Activated T-cell treated with anti-CD3 and anti-CD28 coated beads for 24 hours (primary cell): ENCODE measurements at places on chromosomes 5 and 9.

DNA sequence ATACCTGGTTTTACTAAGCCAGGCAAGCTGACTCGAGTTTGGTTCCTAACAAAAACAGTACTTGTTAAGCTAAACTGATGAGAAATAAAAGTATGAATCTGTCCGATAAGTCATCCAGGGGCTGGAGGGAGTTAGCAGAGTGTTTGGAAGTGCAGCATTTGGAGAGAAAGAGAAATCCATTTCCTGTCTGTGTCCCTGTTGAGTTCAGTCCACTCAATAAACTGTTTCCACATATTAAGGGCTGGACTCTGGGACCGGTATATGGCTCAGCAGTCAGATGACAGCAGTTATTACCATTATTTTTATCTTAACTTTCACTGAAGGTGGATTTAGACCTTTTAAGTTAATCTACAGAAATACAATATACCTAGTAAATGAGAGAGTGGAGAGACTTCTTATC, 130.6 kb upstream of the ADRA1B start:
- DNase-seq = no peak

DNA sequence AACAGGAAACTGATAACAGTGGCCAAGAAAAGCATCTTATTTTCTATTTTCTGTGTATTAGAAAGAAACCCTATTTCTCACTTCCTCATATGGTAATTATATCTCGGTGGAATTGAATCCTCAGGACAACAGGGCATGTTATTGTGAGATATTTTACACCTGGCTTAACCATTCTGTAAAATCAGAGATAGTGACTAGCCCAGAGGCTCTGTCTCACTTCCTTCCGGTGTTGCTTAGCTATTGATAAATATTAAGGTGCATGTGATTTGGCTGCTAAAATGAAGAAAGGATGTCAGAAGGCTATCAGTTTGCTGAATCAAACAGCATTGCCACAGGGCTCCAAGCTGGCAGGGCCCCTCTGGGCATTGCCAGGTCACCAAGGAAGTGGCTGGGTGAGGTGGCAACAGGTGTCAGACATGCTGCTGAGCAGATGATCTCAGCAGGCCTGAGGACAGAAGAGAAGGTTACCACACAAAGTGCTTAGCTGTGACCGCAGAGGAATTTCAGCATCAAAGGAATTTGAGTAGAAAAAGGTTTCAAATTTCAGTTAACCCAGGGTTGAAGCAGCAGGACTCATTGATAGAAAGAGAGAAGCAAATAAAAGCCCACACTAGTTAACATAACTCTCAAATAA, 330.7 kb downstream of the PDE4D start:
- no peak for DNase-seq

DNA sequence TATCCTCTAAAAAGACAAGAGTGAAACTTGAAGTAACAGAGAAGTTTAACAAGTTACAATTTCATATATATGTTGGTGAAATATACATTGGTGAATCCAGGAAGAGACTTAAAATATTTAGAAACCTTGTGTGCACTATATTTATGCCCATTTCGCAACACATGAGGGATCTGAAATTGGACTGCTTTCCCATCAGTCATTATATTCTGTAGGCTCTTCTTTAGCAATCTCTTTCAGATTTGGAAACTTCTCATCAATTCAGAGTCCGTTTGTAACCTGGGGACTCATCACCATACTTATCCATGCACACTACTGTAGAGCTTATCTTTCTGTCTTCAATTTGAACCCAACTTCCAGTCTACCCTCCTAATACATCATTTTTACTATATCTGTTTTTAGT, 2.1 kb downstream of the ITGA1 start:
- DNase-seq = no peak

GRCh38 chr9:127059030-127059429, 63.4 kb downstream of the ANGPTL2 start:
- no peak for DNase-seq

DNA sequence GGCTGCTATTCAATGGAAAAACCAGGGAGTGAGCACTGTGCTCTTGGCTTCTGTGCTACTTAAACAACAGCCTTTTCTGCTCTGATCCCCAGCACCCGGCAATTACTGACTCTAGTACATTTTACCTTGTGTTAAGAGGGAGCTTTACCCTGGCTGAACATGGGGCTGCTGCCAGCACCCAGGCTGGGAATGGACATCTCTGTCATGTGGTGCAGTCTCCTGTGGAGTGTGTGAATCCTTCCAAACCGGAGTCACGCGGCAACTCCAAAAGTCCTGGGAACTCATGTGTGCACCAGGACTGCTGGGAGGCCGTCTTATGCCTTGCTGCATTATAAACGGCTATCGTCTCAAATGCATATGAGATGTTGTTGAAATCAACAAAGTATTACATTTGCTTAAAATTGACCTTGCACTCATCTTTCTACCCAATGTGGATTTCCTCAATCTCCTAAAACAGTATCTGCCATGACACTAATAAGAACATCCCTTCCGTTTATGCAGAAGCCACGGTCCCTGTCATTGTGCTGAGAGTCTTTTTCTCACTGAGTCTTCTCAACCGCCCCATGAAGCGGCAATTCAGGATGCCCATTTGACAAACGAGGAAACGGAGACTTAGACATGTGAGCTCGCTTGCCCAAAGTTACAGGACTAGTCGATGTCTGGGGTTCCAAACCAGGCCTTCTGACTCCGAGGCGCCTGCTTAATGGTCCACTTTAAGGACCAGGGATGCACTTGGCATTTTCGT, 884 bp upstream of the GSN start:
- no peak for DNase-seq

GRCh38 chr5:37316027-37316426, 54.9 kb downstream of the NUP155 start:
- DNase-seq = no peak

DNA sequence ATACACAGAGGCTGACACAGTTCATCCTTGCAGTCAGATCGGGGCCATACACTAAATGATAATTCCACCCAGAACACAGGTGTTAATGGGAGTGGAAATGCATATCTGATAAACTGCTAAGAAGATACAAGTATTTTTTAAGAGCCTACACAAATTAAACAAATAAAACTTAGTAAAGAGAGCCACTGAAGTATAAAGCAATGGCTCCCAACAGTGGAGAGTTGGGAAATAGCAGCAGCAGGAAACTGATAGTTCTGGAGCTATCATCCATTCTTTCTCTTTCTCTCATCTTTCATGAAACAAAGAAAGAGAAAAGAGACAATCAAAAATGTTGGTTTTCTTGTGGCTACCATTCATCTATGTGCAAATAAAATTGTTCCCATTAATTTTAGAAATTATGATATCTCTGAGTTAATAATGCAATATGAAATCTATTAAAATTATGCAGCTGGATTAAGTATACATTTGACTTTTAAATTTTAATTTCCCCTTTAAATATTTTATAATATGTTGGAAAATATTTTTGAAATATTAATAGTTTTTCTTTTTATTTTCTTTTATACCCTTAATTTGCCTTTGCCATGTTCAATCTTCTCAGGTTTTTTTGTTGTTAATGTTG, 120.8 kb downstream of the EMB start:
- DNase-seq = no peak

- no peak for DNase-seq
Observed at GRCh38 chr5:6604341-6604740, 28.5 kb downstream of the NSUN2 start.

DNA sequence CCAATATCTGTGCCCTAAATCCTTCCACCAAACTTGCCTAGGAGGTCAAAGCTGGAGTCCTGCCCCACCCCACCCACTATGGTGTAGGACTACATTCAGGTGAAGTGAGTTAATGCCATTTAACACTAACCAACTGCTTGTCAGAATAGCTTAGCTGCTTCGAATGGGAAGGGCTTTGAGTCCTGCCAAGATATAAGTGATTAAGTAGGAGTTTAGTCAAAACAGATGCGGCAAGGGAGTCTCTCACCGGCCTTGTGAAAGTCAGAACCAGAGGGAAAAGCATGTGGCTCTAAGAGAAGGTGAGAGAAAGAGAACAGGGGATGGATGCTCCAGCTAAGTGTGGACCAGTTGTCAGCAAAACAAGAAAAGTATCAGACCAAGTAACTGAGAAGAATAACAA, 132.6 kb downstream of the SPOCK1 start:
- DNase-seq = no peak

- DNase-seq = no peak
Observed at GRCh38 chr9:76658510-76659231, 105.6 kb upstream of the PCA3 start.

DNA sequence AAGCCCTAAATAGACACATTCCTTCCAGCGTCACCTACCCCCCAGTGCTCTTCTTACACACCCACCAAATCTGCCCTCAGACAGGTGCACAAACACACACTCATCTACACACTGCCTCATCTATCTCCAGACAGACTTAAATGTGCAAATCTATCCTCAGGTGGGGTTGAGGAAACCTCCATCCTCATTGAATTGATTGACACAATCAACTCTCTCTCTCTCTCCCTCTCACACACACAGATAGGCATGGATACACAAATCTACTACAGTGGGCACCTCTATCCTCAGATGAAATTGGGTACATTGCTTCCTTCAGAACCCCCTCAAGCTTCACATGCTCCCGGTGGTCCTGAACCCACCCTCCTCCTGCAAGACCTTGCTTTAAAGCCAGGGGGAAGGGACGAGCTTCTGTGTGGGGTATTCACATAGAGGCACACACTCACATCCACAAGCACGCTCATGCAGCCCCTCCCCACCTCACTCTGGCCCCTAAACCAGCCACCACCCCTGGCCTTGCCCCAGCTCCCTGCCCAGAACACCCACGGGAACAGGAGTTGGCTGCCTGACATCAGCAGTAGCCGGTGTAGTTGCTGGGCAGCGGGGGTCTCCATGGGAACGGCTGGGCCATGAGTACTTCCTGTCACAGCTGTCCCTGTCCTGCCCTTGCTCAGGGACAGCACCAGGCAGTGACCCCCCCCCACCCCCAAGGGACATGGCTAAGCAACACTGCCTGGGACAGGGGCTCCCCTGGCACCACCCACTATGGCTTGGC, 22.8 kb downstream of the PCDH1 start:
- no peak for DNase-seq

DNA sequence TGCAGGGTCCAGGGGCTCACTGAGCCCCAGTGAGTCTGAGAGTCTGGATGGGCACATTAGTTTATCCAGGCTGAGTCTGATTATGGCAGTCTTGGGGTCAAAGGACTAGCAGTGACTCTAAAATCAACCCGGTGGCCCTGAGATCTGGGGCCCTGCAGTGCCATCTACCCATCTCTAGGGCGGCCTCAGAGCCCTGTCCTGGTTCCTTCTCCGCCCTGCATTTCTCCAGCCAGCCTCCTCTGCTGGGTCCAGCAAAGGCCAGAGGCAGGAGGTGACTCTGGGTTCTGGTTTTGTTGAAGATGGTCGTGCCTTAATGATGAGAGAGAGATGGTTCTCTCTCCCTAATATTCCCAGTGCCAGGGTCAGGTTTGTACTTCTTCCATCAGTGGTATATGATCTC, 15.0 kb downstream of the DCANP1 start:
- DNase-seq = no peak

GRCh38 chr5:132354381-132355139, 14.9 kb upstream of the SLC22A5 start:
- no peak for DNase-seq

- DNase-seq = no peak
Observed at GRCh38 chr9:10265153-10265631, 347.6 kb downstream of the PTPRD start.

DNA sequence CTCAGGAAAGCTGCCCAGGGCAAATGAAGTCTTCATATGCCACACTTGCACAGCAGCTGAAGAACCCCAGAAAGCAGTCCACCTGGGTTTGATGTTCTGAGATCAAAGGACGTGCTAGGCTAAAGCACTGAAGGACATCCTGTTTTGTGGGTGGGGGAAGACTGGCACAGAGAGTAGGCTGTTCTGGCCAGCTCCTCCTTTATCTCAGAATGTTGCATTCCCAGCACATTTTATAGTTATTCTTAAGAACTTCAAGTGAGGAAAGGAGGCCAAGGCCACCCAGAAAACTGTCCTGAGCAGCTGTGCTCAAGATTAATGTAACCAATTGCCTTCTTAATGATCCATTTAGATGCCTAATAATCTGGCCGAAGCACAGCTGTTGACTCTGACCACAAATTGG, 10.9 kb downstream of the SHOC1 start:
- no peak for DNase-seq

GRCh38 chr9:15155826-15156225, 151.2 kb downstream of the TTC39B start:
- no peak for DNase-seq

DNA sequence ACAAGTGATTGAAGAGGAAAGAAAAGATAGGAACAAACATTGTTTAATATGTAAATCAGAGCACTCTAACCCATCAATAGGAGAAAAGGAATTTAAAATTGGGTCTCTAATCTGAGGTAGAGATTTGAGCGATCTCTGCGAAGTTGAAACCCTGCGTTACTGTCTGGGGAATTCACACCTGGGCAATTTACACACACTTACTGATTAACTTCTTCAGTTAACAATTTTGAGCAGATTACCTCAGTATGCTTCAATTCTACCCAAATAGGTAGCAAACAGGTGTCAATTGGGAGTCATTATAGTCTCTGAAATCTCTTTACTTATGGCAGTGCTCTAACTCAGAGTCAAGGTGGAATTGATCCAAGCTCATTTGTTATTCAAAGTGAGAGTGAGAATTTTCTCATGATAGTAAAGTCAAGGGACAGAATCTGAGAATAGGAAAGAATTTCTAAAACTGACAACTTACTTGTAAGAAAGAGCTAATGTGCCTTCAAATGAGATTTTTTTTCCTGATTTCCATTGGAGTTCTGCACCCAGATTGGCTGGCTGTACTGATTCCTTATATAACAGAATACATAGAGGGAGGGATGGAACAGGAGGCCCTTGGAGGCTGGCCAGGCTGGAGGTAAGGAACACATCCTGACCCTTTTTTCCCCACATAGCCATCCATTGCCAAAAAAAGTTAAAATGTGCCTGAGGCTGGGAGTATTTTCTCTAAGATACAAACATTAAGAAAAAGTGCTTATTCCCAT, 27.1 kb upstream of the IFNA14 start:
- DNase-seq = no peak

DNA sequence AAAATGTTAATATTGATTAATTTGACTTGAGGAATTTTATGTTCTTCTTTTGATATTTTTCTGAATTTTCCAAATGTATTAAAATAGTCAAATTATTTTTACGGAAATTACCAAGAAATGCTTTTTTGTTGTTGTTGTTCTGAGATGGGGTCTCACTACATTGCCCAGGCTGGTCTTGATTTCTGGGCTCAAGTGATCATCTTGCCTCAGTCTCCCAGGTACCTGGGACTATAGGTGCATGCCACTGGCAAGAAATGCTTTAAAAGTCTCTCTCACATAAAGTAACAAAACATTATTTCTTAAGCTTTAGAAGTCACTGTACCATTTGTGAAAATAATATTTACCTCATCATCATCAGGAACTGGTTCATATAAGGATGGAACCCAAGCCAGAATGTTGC, 43.0 kb upstream of the ELOVL7 start:
- DNase-seq = no peak

DNA sequence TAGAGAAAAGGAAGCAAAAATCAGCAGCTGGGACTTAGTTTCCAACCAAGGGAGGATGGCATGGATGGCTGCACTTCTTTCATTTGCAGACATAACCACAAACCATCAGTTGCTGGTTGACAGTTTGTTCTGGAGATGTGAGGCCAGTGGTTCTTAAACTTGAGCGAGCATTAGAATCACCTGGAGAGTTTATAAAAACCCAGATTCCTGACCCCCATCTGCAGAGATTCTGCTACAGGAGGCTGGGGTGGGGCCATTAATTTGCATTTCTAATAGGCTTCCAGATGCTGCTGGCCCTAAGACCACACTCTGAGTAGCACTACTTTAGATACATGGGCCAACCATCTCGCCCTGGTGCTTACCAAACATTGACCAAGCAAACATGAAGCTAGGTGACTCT, 60.8 kb downstream of the MARCHF3 start:
- no peak for DNase-seq
